ENCODE measurements at places on chromosomes 4 and X. TPM values are rescaled to one million over a fixed set of nuclear protein-coding genes. Genes with fewer than 3 reads are reported as not detected.

- no peak for DNase-seq
These were observed 654 bp downstream of the ATOH1 start for GRCh38 chr4:93828995-93829819.

Gene ZNF185
- polyA plus RNA-seq: 48.6 TPM

DNA sequence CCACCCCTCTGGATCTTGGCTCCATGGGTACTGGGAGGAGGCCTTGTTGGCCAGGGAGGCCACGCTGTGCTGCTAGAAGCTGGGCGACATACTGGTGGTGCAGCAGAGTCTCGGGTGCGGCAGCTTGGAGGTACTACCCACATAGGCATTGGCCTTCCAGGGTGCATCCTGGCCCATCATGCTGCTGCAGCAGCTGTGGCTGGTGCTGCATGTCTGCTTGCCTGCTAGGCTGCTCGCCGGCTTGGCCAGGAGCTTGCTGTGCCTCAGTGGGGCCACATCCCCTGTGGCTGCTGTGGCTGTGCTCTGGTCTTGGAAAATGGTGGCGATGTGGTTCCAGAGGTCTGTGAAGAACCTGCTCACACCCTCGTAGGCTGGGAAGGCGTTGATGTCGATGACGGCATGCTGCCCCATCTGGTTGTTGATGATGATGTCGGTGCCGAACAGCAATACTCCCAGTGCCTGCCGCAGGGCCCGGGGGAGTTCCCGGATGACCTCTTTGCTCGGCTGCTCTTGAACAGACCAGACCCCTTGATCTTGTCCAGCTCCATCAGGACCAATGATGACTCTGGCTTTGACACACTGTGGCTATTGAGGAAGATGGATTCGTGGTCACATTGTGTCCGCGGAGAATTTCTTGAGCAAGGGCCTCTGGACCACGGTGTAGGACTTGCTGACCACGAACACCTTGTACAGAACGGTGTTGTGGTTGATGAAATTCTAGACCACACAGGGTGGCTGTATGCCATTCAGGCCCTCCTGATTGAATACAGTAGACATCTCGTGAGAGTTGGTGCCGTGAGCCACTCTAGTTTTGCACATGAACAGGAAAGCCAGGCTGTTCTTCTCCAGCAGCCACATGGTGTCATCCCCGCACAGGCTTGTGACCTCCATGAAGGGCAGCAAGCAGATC, 11.8 kb downstream of the RBM10 start:
- DNase-seq: no peak

GRCh38 chr4:121888134-121888533, 17.9 kb upstream of the BBS7 start:
- DNase-seq: no peak

Gene PCGF3
- polyA plus RNA-seq: 58.8 TPM

DNA sequence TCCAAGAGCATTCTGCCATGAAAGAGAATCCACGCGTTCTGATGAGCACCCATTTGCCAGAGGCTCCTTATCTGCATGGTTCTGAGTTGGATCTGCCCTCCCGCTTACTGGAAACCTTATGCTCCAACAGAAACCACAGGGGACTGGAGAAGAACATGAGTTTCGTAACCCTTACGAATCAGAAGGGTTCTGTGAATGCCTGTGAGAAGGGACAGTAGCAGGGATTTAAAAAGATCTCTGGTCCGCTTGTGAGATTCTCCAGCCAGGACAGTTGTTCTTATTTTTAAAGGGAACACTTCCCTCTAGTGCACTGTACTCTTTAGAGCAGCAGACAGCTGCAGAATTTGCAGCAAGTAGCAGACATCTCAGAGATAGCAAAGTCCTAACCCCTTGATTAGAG, 22.5 kb upstream of the CENPU start:
- no peak for DNase-seq

DNA sequence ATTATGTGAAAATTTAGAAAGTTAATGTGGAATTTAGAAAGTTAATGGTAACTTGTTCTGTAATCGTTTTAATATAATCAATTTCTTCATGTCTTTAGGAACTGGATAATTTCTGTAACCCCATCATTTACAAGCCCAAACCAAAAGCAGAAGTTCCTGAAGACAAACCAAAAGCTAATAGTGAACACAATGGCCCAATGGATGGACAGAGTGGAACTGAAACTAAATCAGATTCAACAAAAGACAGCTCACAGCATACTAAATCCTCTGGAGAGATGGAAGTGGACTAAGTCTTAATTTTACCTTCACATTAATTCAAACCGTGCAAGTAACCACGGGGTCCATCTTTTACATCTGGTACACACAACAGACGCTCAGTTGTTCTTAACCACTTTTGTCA, 48.1 kb upstream of the PLK4 start:
- no peak for DNase-seq
